ENCODE measurements at places on chromosomes 7 and 10. TPM values are rescaled to one million over a fixed set of nuclear protein-coding genes. Genes with fewer than 3 reads are reported as not detected.

DNA sequence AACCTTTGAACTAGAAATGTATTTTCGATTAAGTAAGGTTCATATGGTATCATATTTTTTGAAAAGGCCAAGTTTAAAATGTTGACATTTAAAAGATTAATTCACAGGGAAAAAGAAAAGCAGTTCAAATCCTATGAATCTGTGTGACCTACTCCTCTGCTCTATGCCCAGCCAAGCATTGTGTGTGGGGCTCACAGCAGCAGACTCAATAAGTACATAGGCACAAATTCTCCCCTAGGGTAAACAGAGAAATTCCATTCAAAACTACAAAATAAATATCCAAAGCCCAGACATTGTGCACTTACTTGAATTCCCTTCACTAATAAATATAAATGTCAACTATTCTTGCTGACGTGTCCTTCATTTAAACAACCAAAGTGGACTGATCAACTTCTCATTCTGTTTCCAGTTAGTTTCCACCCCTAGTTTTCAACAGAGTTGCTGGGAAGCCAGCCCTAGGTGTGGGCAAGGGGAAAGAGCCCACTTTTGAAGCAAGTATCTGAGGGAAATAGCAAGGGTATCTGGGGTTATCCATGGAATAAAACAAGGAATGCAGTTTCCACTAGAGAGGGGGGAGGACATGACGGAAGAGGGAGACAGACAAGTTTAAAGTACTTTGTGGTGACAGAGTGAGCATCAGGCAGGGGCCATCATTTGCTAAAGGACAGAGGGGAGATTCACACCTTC is 533.3 kb downstream of the SORCS1 start:
- no peak for DNase-seq

DNA sequence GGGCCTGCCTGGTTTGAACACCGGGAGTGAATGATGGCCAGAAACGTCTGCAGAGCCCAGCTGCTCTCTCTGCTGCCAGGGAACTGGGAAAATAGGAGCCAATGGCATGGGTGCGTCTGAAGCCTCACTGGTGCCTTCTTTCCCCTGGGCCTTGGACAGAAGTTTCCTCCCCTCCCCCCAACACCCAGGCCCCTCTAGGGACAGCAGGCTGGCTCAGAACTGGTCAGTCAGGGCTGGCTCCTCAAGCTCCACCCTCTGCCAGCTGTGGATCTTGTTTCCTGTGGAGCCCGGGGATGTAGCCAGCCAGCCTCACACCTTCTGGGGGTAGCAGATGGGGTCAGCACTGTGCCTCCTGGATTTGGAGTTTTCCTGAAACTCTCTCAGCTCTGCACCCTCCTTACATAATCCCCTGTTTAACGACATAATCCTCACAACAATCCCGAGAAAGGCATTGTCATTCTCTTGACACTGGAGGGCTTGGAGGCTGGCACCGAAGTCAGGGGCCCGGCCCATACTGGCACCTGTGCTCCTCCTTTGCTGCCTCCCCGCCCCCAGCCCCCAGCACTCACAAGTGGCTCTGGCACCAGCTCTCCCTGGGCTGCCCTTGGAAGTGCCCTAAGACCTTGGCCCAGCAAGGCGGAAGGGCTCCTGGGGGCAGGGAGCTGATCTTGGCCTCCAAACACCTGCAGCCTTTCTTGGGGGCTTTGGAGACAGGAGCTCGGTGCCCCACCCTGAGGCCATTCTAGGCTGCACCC is 5.7 kb downstream of the LDB3 start:
- no peak for DNase-seq

DNA sequence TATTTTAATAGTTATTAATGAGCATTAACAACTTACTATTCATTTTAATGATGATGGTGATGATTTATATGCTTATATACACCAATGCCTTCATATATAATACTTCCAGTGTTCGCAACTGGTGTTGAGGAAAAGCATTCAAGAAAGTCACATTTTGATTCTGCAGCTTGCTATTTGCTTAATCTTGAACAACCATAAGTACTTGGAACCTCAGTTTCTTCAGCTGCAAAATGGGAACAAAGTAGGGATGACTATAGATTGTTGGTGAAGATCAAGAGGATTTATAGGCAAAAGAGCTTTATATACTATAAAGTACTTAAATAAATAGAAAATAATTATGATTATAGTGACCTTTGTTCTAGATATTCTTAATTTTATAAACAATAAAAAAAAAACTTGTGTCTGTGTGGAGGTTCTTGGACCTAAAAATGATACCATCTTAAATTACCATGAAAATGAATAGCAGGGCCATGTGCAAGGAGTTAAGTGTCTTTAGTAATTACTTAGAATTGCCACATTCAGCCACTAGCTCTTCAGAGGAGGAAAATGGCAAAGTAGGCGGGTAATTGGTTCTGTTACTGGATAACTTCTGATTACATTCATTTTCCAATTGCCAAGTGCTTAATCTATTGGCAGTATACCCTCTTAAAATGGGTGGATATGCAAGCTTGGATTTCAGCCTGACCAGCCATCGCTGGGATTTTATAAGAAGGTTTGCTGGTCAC is 4.5 kb downstream of the ARID5B start:
- DNase-seq = no peak

DNA sequence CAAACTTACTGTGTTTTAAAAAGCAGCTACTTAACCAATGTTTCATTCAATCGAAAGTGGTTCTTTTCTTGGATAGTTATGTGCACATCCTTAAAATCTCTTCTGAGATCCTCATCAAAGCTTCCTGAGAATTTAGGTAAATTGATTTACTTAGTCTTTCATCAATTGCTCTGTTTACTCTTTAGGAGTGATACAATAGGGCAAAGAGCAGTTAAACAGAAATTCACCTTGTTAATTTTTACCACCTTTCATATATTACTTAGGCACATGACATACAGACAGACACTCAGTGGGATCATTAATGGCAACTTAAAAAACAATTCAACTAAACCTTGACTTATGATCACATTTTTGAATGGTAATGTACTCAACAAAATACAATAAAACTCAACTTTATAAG is 456.3 kb downstream of the DGKB start:
- DNase-seq = no peak

- no peak for DNase-seq
Measured at GRCh38 chr7:127673902-127674301, 21.9 kb downstream of the SND1 start.

DNA sequence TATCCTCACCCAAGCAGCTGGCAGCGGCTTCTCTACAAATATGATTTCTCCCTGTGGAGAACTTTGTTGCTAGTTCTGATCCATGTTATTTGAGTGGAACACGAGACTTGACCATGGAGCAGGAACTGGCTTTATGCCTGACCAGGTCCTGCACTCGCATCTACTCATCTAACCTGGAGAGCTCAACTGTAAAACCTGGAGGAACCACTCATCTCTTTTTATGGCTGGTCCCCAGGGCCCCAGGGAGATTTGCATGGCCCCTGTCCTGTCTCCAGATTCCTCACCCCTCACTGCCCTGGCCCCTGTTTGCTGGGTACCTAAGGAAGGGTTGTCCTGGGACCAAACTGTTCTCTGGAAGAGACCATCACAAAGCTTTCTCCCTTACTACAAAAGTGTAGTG is 16.0 kb downstream of the TCAF1 start:
- no peak for DNase-seq

DNA sequence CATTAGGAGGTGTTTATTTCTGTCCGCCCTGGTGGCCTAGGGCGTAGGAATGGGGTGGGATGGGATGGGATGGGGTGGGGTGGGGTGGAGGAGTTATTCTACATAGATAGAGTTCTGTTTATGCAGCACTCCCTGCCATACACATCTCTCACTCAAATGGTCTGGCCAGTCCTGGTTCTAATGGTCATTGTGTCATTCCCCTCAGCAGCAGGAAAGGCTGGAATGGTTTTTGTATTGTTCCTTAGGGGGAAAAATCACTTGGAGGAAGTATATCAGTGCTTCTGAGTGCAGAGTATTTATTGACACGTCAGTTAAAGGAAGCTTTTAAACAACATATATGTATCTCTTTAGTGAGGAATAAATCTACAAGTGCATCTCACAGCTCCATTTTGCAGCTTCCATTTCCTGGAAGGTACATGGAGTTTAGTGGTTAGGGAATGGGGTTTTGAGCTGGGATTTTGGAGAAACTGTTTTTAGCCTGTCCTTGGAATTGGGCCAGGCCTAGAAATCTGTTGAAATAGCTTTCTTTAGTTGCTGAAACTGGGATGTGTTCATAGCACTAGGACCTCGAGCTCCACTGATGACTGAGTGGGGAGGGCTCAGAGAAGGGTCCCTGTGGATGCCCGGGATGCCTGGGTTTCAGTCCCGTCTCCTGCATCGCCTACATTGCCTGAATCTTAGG is 8.3 kb downstream of the TSPAN14 start:
- DNase-seq = no peak

DNA sequence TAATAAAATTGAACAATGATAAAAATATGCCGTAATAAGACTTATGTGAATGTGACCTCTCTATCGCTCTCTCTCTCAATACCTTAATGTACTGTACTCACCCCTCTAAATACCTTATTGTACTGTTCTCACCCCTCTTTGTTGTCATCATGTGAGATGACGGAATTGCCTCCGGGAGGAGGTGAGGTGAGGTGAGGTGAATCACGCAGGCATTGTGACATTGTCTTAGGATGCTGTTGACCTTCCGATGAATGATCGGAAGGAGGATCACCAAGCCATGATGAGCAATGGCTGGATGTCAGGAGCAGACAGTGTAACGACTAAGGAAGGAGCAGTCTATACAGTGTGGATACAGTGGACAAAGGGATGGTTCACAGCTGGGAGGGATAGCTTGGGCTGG is 87.4 kb upstream of the FAM20C start:
- no peak for DNase-seq

DNA sequence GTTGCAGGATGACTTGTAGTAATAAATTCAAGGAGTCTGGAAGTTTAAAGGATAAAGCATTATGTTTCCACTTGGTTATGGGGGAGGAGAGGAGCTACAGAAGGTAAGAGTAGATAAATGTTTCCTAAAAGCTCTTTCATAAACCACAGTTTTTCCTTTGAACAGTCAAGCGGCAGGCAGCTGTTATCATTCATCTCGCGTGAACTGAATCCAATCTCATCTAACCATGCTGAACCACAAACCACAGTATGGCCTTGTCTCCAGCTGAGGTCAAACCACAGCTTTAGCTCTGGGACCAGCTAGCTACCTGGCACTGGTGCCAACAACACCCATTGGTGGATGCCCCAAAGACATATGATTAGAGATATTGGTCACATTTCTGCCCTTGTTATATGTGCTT is 63.3 kb downstream of the NOC3L start:
- no peak for DNase-seq

GRCh38 chr7:156173748-156174353 is 361.6 kb upstream of the SHH start:
- DNase-seq = no peak

GRCh38 chr10:45589868-45590267 is 82.7 kb downstream of the ZFAND4 start:
- no peak for DNase-seq

- DNase-seq = no peak
Measured at GRCh38 chr7:79964463-79964862, 170.2 kb upstream of the GNAI1 start.

GRCh38 chr7:42272793-42273665 is 36.0 kb upstream of the GLI3 start:
- DNase-seq = no peak

DNA sequence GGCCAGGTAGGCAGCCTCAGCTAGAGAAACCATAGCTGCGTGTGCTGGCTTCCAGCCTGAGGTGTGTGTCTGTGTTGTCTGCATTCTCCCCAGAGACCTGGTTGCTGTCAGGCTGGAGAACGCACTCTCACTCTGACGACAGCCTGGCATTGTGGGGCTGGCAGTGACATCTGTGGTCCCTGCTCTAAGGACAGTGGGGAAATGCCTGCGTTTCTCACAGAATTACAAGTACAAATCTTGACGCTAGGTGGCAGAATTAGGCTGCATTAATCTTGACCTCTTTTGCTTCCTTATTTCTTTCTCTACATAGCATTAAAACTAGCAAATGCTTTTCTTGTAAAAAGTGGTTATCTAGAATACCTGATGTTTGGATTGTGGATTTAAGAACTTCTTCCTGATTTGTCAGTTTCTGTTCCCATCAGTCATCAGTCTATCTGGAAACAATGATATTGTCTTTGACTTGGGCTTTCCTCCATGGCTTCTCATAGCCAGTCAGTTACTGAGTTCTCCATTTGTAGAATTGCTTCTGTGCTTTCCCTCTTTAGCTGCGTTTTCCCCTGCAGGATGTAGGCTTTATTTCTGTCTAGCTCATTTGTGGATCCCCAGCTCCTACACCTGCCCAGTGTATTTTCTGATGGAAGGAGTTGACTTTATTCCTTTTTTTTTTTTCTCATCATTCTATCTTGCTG is 86.0 kb downstream of the FANK1 start:
- peak; percentile 29 for DNase-seq

- no peak for DNase-seq
Measured at GRCh38 chr10:97684866-97685394, 2.1 kb downstream of the AVPI1 start.

DNA sequence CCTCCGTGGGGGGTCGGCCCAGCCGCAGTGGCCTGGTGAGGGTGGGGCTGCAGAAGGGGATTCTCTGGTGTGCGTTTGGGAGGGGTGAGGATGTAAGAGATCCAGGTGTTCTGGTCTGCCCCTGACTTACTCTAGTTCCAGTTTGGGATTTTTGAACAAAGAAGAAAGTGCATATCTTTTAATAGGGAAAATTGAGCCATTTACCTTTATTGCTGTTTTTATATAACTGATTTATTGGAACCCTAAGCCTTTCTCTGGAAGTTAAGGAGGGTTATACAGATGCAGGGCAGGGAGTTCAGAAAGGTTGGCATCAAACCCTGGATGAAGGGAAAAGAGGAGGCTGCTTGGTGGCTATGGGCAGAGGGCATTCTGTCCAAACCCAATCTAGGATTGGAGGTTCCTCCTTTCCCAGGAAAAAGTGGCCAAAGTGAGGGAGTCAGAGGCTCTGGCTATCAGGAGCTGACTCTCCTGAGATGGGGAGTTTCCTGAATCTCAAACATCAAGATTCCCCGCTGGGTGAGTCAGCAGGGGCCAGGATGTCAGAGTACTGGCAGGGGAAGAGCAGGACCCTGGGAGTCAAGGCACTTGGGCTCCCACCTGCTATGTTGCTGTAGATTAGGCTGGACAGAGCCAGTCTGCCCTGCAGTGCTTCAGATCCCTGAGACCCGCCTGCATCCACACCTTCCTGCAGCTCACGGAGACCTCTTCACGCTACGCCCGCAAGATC is 67.5 kb downstream of the CLIP2 start:
- DNase-seq = no peak

PDK4 gene
- total RNA-seq = 13.2 TPM

TSPAN13 gene
- total RNA-seq = 24.6 TPM

SPOCK2 gene
- 0.20 TPM for total RNA-seq

MBL2 gene
- total RNA-seq = not detected

KCNH2 gene
- total RNA-seq = 0.07 TPM

FAM237B gene
- not detected for total RNA-seq

GPNMB gene
- 0.59 TPM for total RNA-seq

All from pulmonary artery endothelial cell (primary cell).